Activated effector memory CD4-positive, alpha-beta T cell treated with Interleukin-2 at 50 U/mL for 16 hours (primary cell): ENCODE measurements at places on chromosomes 6 and 20.

GRCh38 chr6:73081955-73082354 is 143.3 kb downstream of the KHDC1L start:
- DNase-seq, result no peak

GRCh38 chr6:166861961-166862286 is 94.4 kb downstream of the RNASET2 start:
- no peak for DNase-seq

DNA sequence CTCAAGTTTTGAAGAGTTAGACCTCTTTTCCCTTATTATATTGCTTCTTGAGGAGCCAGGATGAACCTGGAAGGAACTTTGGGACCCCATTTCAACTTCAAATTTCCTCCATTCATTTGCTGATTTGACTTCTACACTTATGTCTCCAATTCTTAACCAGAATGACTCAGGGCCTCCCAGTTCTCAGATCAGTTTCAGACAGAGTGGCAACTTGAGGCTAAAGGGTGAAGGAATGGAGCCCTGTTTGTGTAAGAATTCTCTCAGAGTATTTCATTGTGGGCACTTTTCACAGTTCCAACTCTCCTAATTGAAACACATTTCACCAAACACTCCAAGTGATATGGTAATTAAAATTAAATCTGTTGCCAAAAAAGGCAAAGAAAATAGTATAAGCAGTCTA is 109.0 kb upstream of the FLRT3 start:
- DNase-seq, result no peak

- DNase-seq, result no peak
Measured at GRCh38 chr6:42468273-42468672, 16.5 kb upstream of the TRERF1 start.

DNA sequence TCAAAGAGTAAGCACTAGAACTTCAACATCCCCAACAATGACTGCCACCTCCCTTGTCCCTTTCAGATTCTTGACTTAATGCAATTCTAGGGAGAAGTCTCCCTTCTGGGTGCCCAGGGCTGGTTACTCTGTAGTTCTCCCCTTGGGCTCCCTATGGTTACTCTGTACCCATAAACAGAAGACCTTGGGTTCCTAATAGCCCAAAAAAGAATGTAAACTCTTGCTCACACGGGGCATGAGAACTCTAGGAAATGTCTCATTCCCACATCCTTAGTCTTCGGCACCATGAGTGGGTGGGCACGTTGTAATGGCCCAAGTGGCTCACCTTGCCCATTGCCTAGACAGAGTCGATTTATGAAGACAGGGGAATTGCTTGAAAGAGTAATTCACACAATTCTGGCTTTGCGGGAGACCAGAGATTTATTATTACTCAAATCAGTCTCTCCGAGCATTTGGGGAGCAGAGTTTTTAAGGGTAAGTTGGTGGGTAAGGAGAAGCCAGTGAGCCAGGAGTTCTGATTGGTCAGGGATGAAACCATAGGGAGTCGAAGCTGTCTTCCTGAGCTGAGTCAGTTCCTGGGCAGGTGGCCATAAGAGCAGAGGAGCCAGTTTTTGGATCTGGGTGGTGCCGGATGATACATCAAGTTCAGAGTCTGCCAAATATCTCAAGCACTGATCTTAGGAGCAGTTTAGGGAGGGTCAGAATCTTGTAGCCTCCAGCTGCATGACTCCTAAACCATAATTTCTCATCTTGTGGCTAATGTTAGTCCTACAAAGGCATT is 61.2 kb upstream of the SIRPG start:
- DNase-seq, result no peak

DNA sequence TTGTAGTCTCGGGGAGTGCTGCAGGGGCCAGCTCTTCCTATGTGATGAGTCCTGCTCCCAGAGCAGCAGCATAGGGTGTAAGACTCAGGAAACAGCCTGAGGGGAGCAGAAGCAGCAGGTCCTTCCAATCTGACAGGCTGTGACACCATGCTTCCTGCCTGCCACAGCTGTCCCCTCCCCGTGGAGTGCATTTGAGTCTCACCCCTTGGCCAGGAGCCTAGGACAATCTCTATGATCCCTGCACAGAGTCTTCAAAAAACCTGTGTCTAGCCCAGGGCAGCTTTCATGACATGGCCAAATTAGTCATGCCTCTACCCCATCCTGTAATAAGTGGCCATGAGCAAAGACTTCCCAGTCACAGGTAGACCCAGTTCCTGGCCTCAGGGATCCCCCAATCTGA is 23.1 kb upstream of the LRFN2 start:
- no peak for DNase-seq

DNA sequence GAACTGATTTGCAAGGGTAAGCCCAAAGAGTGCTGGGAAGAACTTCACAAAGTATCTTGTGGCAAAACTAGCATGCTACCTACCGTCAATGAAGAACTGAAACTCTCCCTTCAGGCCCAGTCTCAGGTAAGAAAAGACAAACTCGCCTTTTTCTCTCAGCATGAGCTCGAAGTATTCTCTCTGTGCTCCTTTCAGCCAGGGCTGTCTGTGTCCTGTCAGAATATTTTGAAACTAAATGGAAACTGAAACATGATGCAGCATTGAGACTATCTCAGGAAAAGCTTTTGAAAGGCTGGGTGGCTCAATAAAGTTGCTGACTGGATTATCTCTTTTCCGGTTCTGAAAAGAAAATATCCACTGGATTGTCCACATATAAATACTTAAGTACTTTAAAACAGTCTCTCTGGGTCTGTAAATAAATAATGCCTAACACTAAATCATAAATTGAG is 696 bp downstream of the CALHM5 start:
- DNase-seq, result no peak

- no peak for DNase-seq
Measured at GRCh38 chr6:5698318-5698717, 308.4 kb downstream of the NRN1 start.

DNA sequence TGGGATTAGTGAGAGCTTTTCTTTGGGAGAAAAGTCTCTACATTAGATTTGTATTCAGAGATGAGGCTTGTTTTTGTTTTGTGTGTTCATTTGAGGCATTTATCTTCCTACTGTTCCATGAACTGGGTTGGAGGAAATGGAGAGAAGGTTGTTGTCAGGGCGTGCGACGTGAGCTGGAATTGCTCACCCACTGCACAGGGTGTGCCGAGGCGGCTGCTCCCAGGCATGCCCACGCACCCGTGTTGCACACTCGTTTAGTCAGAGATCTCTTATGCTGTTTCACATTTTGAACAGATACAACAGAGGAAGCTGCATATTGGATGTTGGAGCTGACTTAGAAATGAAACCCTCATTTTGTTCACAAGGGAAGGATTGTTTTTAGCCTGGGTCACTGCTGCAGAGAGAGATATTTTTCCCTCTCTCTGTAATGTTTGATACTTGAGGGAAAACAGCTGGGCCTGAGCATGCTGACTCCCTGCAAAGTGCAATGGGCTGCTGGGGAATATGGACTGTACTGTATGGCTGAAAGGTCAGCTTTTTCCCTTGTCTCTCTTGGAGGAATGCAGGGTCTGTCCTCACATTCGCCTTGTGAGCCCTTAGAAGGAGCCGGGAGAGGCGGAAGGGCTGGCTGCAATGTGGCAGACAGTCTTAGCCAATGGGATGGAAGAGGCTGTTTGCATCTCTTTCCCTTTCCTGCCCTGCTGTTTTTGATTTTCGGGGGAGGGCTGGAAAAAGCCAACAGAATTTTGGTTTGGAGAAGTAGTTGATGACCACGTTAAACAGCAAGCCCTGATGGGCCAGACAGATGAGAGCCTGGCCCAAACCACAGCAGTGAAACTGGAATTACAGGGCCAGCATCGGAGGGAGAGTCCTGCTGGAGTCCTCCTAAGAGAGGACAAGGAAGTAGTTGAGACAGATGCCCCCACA is 170.8 kb downstream of the SASH1 start:
- no peak for DNase-seq

- no peak for DNase-seq
Measured at GRCh38 chr6:84696166-84696565, 68.2 kb downstream of the TBX18 start.
